ENCODE measurements at places on chromosomes 3 and 15.

- DNase-seq, result no peak
These were observed 87.8 kb downstream of the NECTIN3 start for GRCh38 chr3:111159391-111159790.

GRCh38 chr3:176097027-176097426, 1100.3 kb downstream of the TBL1XR1 start:
- DNase-seq, result no peak

DNA sequence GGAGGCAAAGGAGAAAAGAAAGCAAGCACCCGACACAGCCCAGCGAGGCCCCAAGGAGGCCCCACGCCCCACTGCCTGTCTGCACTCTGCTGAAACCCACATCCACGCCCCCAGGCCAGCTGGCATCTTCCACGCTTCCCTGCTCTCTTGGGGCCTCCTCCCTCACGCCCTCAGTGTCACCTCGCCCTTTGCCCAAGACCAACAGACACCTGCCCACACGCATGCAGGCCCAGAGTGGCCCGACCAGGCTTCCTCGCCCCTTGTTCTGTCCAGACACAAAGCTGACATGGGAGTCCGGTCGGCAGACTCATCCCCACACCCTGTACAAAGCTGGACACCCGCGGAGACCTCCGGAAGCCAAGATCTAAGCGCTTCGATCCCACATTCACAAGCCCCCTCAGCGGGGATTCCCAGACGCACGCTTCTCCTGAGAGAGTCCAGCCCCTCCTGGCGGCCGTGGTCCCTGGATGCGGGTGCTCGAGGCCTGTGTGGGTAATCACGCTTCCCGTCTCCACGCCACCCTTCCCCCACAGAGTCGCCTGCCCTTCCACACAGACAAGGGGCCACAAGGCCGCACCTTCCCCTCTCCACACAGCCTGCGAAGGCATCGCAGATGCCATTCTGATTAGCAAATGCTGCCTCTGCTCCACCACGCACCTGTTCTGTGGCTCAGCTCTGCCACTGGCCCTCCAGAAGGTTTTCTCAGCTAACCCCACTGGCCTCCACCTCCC, 176.6 kb downstream of the XXYLT1 start:
- DNase-seq, result no peak

GRCh38 chr3:31157047-31157694, 262.7 kb upstream of the GADL1 start:
- DNase-seq, result no peak

- no peak for DNase-seq
These were observed 160.9 kb downstream of the EDEM1 start for GRCh38 chr3:5348229-5348902.

GRCh38 chr3:172877011-172877410, 126.5 kb downstream of the ECT2 start:
- DNase-seq, result no peak

DNA sequence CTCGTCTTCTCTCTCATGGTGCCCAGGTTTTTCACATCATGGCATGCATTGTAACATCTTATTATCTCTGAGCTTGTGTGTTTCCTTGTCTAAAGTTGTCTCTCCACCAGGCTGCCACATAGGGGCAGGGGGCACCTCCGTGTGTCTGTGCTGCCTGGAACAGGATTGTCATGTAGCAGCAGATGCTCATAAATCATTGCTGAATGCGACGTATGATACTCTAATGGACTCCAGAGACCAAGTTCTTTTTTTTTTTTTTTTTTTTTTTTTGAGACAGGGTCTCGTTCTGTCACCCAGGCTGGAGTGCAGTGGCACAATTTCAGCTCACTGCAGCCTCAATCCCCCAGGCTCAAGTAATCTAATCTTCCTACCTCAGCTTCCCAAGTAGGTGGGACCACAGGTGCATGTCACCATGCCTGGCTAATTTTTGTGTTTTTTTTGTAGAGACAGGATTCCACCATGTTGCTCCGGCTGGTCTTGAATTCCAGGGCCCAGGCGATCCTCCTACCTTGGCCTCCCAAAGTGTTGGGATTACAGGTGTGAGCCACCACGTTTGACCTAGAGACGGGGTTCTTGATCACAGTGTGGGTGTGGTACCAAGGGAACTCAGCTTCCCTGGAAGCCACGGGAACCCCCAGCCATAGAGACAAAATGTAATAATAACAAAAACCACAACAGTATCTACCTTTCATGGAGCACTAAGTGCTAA, 4.7 kb upstream of the DNASE1L3 start:
- DNase-seq, result no peak

- DNase-seq, result no peak
These were observed 19.5 kb downstream of the COPS2 start for GRCh38 chr15:49135911-49136310.

GRCh38 chr3:127589600-127590281, 792 bp downstream of the TPRA1 start:
- no peak for DNase-seq

GRCh38 chr15:53320816-53321215, 438.6 kb downstream of the WDR72 start:
- no peak for DNase-seq

DNA sequence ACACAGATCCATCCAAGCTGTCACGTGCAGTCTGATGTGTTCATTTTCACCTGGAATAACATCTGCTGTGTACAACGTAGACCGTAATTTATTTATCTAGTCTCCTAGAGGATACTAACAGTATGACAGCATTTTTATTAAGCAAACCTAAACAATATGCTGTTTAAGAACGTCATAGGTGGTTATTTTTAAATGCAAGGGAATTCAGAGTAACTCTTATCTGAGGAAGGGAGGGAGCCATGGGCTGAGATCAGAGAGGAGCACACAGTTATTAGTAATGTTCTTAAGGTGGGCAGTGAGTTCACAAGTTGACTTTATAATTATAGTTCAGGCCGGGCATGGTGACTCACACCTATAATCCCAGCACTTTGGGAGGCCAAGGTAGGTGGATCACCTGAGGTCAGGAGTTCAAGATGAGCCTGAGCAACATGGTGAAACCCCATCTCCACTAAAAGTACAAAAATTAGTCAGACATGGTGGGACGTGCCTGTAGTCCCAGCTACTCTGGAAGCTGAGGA, 193.6 kb downstream of the UACA start:
- no peak for DNase-seq

Data from activated CD8-positive, alpha-beta memory T cell treated with anti-CD3 and anti-CD28 coated beads for 1 hour (primary cell).